Small intestine (tissue), 16 donors: ENCODE measurements at places on chromosomes 4 and X. TPM values are rescaled to one million over a fixed set of nuclear protein-coding genes. Genes with fewer than 3 reads are reported as not detected.
A peak's percentile ranks its signal among the peaks of the same experiment; 100 is the strongest.

DNA sequence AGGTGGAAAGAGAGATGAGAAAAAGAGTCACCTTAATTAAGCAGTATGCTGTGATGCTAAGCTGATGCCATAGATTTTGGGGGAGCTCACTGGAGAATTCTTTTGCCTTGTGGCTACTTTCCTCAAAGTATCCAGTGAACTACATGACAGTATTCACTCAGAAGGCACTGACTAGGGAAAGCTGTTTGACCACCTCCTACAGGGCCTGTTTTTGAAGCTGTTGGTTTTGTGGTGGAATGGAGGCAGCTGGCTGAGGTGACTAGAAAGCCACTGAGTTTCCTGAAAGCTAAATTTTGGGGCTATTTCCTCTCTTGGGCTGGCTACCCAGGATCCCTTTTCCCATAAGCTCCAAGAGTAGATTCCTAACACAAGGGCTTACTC, 124.8 kb upstream of the EOLA2 start:
- no peaks in the 10 kb centered on the region for H3K36me3 ChIP-seq
- DNase-seq: no peak
- H3K4me1 ChIP-seq: no peaks in the 10 kb centered on the region
- H3K27me3 ChIP-seq: no peaks in the 10 kb centered on the region
- no peak overlapping the region for H3K27ac ChIP-seq

DNA sequence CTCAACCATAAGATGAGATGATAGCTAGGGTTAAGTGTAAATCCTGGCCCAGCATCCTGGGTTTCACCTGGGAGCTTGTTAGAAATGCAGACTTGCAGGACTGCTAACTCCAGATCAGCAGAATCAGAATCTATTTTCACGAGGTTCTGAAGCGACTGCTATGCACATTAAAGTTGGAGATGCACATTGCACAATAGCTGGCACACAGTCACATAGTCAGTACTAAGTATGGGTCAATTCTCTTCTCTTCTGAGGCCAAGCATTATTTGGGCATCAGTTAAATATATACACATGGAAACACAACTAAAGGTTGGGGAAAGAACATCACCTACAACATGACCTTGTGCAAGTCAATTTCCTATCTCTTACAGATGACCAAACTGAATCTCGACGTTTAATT, 155.1 kb upstream of the FGF13 start:
- H3K27me3 ChIP-seq: no peaks in the 10 kb centered on the region
- DNase-seq: no peak
- no peak overlapping the region for H3K4me3 ChIP-seq
- H3K27ac ChIP-seq: no peak overlapping the region
- H3K36me3 ChIP-seq: no peaks in the 10 kb centered on the region
- H3K4me1 ChIP-seq: no peaks in the 10 kb centered on the region

DNA sequence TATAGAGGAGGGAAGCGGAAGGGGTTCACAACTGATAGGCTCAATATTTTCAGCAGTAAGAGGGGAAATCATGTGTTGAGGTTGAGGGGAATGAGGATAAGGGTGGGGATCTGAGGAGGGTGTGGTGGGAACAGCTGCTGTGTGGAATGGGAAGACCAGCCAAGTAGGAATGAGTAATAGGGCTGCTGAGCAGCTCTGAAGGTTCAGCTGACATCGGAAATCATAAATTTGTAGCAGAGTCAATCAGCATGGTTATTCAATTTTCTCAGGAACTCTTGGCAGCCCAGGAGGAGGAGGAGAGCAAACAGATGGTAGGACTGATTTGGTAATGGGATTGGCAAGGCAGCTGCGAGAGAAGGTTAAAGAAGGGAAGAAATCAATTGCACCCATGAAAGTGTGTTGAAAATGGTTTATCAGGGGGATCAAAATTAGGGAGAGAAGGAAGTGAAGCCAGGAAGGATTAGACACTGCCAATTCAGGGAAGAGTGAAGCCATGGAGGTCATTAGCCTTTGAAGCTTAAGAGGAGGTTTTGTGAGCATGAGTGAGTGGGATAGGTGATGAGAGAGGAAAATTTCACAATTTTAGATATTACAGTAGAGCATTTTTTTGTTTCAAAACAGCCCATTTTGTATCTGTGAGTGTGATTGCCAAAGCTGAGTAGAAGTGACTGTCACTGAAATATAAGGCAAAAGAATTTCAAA, 82.6 kb downstream of the PCDH7 start:
- no peaks in the 10 kb centered on the region for H3K27me3 ChIP-seq
- DNase-seq: no peak
- H3K27ac ChIP-seq: no peak overlapping the region
- no peak overlapping the region for H3K4me3 ChIP-seq

The ATP10D gene
- 0.89 TPM for polyA plus RNA-seq

DNA sequence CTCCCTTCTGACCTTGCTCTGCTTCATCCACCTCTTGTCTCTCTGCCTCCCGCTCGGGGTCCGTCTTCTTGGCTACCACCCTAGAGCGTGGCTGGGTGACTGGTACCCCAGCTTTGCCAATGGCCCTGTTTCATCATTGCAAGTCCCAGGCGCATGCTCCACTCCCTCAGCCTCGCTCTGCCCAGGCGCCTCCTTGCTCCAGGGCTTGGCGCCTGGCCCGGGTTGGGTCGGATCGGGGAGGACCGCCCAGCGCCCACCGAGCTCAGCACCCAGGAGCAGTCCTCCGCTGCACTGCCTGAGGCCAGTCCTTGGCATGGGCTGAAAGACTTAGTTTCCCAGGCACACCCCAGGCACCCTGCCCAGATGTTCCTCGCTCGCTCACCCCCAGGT, 577 bp downstream of the BGN start:
- no peaks in the 10 kb centered on the region for H3K36me3 ChIP-seq
- H3K27me3 ChIP-seq: no peaks in the 10 kb centered on the region
- no peak overlapping the region for H3K4me3 ChIP-seq
- no peak for DNase-seq

DNA sequence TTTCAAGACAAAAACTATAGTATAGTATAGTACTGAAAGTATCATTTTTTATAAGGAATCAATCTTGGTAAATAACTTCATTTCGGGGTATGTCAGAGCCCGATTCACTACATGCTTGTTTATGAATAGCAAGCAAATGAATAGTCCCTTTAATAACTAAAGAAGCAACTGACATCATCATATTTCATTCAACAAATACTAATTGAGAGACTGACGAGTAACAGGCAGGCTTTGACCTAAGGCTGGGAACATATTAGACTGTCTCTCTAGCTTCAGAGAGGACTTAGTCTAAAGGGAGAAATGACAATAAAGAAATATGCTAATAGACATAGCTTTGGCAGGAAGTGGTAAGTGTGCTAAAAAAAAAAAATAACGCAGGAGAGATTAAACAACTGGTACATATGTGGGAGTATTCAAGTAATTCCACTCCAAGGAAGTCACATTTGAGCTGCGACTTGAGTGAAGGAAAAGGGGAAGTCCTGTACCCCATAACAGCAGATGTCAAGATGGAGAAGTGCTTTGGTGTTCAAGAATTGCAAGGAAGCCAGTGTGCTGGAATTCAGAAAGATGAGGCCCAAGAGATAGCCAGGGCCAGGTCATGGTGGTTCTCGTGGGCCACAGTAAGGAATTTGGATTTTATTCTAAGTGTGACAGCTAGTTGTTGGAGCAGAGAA, 284.9 kb downstream of the FBXO8 start:
- H3K36me3 ChIP-seq: no peaks in the 10 kb centered on the region
- no peak overlapping the region for H3K27ac ChIP-seq
- H3K27me3 ChIP-seq: no peaks in the 10 kb centered on the region

The STARD8 gene
- 0.81 TPM for polyA plus RNA-seq

DNA sequence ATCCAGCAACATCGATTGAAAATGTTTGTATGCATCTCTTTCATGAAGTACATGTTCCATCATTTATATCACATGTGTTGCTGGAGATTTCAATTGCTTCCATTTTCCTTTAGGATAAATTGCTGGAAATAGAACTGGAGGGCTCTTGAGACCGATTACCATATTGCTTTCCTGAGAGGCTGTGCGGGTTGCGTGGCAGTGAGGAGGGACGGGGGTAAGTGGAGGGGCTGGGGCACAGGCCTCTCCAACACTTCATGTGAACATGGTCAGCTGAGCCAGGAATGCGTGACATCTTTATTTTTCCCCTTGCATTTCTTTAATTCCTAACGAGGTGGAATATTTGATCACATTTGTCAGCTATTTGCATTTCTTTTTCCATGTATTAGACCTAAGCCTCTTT, 144.6 kb downstream of the TBL1X start:
- DNase-seq: no peak
- no peaks in the 10 kb centered on the region for H3K27me3 ChIP-seq
- no peaks in the 10 kb centered on the region for H3K4me1 ChIP-seq

The TMEM175 gene
- 25.4 TPM for polyA plus RNA-seq

The CLCN4 gene
- polyA plus RNA-seq: under 0.01 TPM

- DNase-seq: no peak
- no peak overlapping the region for H3K27ac ChIP-seq
- H3K36me3 ChIP-seq: no peaks in the 10 kb centered on the region
- H3K4me3 ChIP-seq: no peak overlapping the region
- peaks cover 3% of the 10 kb centered on the region for H3K4me1 ChIP-seq
- peaks cover 1% of the 10 kb centered on the region for H3K27me3 ChIP-seq
Observed at GRCh38 chrX:20431486-20431885, 164.8 kb upstream of the RPS6KA3 start.

DNA sequence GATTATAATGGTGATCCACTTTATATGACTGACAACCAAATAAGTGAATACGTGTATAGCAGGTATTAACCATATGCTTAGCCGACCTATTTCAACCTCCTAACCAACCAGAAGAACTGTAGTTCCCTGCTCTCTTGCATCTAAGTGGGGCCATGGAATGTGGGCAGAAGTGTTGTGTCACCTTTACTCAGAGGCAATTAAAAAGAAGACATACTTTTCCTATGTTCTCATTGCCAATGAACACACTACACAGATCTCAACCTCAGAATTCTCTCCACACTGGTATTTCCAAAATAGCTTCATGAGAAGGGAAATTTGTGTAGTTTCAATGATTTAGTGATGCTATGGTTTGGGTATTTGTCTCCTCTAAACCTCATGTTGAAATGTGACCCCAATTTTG, 3.2 kb upstream of the NFKB1 start:
- no peak overlapping the region for H3K27ac ChIP-seq
- DNase-seq: no peak
- no peaks in the 10 kb centered on the region for H3K27me3 ChIP-seq
- no peak overlapping the region for H3K4me3 ChIP-seq

DNA sequence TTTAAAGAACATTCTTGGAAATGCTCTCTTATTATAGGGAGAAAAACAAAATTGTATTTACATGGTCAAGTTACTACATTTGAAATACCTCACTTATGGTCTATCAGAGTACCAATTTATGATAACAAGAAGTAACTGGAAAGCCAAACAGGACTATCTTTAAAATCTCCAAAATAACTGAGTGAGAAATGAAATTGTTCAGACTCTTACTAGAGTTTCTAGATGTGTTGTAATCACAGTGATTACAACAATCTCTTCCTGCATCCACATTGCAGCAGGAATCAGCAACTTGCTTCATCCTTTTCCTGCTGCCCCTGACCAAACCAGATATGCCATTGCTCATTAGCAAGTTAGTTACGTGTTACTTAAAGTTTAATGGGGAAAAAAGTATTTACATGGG, 245.2 kb upstream of the SMIM31 start:
- no peak overlapping the region for H3K27ac ChIP-seq
- no peaks in the 10 kb centered on the region for H3K36me3 ChIP-seq
- DNase-seq: no peak
- no peaks in the 10 kb centered on the region for H3K4me1 ChIP-seq
- H3K27me3 ChIP-seq: no peaks in the 10 kb centered on the region

DNA sequence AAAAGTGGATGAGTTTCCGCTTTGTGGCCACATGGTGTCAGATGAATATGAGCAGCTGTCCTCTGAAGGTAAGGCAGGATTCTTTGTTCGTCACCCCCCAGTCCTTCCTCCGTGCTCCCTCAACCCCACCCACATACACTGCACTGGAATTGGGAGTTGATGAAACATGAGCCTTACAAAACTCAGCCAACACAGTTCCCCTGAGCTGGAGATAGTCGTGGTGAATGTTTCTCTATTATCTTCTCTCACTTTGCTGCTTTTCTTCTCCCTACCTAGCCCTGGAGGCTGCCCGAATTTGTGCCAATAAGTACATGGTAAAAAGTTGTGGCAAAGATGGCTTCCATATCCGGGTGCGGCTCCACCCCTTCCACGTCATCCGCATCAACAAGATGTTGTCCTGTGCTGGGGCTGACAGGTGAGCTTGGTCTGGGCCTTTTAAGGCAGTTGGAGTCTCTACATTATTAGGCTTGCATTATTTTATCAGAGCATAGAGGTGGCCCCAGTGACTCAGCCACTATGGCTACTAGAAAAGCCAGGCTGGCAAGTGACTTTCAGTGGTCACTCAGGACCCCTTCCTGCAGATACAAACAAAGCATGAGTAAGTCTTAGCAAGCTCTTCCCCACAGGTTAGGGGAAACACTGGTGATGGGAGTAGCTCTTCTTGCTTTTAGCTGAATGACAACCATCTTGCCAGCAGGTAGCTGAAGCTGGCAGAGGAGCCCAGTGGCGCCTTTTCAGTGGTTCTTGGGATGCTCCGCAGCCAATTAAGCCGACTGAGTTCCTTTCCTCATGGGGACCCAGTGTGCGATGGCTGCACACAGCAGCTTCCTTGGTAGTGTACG, 1.6 kb downstream of the RPL10 start:
- peak overlapping the region; percentile 96 for H3K4me3 ChIP-seq
- peak overlapping the region; percentile 99 for H3K27ac ChIP-seq
- no peaks in the 10 kb centered on the region for H3K4me1 ChIP-seq
- peaks cover 3% of the 10 kb centered on the region for H3K36me3 ChIP-seq
- no peaks in the 10 kb centered on the region for H3K27me3 ChIP-seq

- no peak overlapping the region for H3K27ac ChIP-seq
- H3K4me3 ChIP-seq: no peak overlapping the region
- no peaks in the 10 kb centered on the region for H3K27me3 ChIP-seq
Observed at GRCh38 chrX:5431823-5432222, 796.8 kb downstream of the NLGN4X start.

The NAP1L3 gene
- polyA plus RNA-seq: not detected

The DCAF12L1 gene
- polyA plus RNA-seq: not detected

DNA sequence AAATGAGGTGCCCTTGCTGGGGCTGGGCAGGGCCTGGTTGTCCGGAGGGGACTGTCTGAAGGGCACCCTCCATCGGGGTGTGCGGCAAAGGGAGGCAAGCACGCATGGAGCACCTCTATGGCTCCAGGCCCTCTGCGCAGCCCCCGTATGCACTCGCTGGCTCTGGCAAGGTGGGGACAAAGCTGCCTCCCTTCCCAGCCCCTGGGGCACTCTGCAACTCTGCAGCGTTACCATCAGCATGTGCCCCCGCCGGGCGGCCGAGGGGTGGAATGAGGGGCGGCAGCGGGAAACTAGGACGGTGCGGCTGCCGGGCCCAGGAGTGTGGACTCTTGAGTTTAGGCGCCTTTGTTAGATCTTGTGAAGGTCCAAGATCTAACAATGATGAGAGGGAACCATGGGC, 26.4 kb downstream of the TRMT44 start:
- no peaks in the 10 kb centered on the region for H3K27me3 ChIP-seq
- peaks cover 72% of the 10 kb centered on the region for H3K36me3 ChIP-seq
- H3K27ac ChIP-seq: no peak overlapping the region
- no peak for DNase-seq
- no peak overlapping the region for H3K4me3 ChIP-seq

DNA sequence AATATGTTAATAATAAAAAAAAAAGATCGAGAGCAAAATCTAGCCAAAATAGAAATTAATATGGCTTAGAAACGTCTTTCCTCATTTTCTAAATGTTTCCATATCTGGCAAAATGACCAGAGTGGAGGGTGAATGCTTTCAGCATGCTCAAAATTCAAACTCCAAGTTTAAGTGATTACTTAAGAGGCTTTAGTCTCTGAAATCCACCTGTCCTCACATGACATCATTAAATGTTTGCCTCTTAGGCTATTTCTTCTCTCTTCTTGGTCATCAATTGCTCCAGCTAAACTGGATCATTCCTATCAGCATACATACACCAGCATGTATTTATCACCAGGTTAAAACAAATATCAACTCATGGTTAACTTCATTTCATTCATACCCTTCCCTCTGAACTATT, 54.5 kb upstream of the ATXN3L start:
- H3K4me3 ChIP-seq: no peak overlapping the region
- DNase-seq: no peak
- H3K4me1 ChIP-seq: no peaks in the 10 kb centered on the region
- no peaks in the 10 kb centered on the region for H3K36me3 ChIP-seq
